Activated T-cell treated with anti-CD3 and anti-CD28 coated beads, Interleukin-2, amount 50 U/mL, for 72 hours (primary cell): ENCODE measurements at places on chromosomes 3 and 15. TPM values are rescaled to one million over a fixed set of nuclear protein-coding genes. Genes with fewer than 3 reads are reported as not detected.

- H3K4me1 ChIP-seq: no peaks in the 10 kb centered on the region
- H3K4me3 ChIP-seq: no peak overlapping the region
- peaks cover 26% of the 10 kb centered on the region for H3K27me3 ChIP-seq
- H3K36me3 ChIP-seq: no peaks in the 10 kb centered on the region
Measured at GRCh38 chr3:38824349-38824748, 8.3 kb upstream of the SCN10A start.

DNA sequence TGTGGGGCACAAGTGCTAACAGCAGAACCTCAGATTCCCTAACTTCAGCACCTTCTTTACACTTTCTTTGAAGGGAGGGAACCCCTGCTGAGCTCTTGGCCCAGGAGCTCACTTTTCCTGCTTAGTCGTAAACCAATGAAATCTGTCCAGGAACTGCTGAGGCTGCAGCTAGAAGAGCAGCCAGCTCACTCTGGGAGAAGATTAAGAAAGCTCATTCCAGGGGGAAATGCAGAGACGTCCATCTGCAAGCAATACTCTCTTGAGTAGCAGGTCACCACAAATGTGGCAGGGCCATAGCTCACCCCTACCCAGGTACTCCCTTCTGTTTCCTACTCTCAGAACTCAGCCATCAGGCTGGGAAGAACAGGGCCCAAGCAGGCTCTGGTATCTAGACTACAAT, 103.3 kb downstream of the WDR76 start:
- no peak overlapping the region for H3K4me3 ChIP-seq
- DNase-seq: no peak
- H3K27ac ChIP-seq: no peak overlapping the region
- no peaks in the 10 kb centered on the region for H3K36me3 ChIP-seq

- DNase-seq: no peak
- no peak overlapping the region for H3K4me3 ChIP-seq
- peaks cover 8% of the 10 kb centered on the region for H3K27me3 ChIP-seq
- no peak overlapping the region for H3K27ac ChIP-seq
- no peaks in the 10 kb centered on the region for H3K36me3 ChIP-seq
Measured at GRCh38 chr15:91821458-91821857, 32.0 kb upstream of the SLCO3A1 start.

DNA sequence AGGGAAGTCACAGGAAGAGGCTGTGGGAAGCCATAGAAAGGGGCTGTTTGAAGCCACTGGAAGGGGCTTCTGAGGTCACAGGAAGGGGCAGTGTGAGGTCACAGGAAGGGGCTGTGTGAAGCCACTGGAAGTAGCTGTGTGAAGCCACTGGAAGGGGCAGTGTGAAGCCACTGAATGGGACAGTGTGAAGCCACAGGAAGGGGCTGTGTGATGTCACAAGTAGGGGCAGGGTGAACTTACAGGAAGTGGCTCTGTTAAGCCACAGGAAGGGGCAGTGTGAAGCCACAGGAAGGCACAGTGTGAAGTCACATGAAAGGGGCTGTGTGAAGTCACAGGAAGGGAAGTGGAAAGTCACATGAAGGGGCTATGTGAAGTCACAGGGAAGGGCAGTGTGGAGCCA, 33.1 kb downstream of the GASK1A start:
- H3K27ac ChIP-seq: no peak overlapping the region
- H3K36me3 ChIP-seq: no peaks in the 10 kb centered on the region
- H3K4me3 ChIP-seq: no peak overlapping the region

GRCh38 chr15:64503197-64503596, 42.8 kb downstream of the ZNF609 start:
- H3K36me3 ChIP-seq: peaks cover 7% of the 10 kb centered on the region
- peak overlapping the region; percentile 1 for H3K4me3 ChIP-seq
- H3K27me3 ChIP-seq: no peaks in the 10 kb centered on the region
- DNase-seq: no peak
- peak overlapping the region; percentile 52 for H3K27ac ChIP-seq
- peaks cover 82% of the 10 kb centered on the region for H3K4me1 ChIP-seq

- H3K36me3 ChIP-seq: no peaks in the 10 kb centered on the region
- H3K4me3 ChIP-seq: no peak overlapping the region
- no peaks in the 10 kb centered on the region for H3K27me3 ChIP-seq
- no peak overlapping the region for H3K27ac ChIP-seq
- DNase-seq: no peak
Measured at GRCh38 chr3:99253963-99254355, 352.5 kb upstream of the DCBLD2 start.

SERINC4 gene
- 0.14 TPM for total RNA-seq
